ENCODE measurements at places on chromosomes 13 and 19.
A peak's percentile ranks its signal among the peaks of the same experiment; 100 is the strongest.

- no peak for DNase-seq
- peaks cover 14% of the 10 kb centered on the region for H3K27me3 ChIP-seq
- no peak overlapping the region for H3K27ac ChIP-seq
- no peaks in the 10 kb centered on the region for H3K36me3 ChIP-seq
- H3K4me3 ChIP-seq, result no peak overlapping the region
These were observed 6.1 kb upstream of the OXGR1 start for GRCh38 chr13:97000295-97000925.

- peak overlapping the region; percentile 91 for H3K4me3 ChIP-seq
- no peaks in the 10 kb centered on the region for H3K27me3 ChIP-seq
- H3K36me3 ChIP-seq, result peaks cover 6% of the 10 kb centered on the region
- DNase-seq, result no peak
- peaks cover 44% of the 10 kb centered on the region for H3K4me1 ChIP-seq
These were observed 1.7 kb downstream of the SLC7A1 start for GRCh38 chr13:29593605-29594297.

- H3K4me3 ChIP-seq, result no peak within 1 kb of the TSS
- H3K36me3 ChIP-seq, result no peaks in the 10 kb centered on the region
- no peak for DNase-seq
- peaks cover 6% of the 10 kb centered on the region for H3K4me1 ChIP-seq
These were observed at the start of gene C5AR1 for GRCh38 chr19:47309608-47310007. Gene C5AR1, plus strand, starts transcription at chr19:47309861. Its CDS starts 35 bp downstream, at chr19:47309896.

- no peak within 1 kb of the TSS for H3K27ac ChIP-seq
- H3K36me3 ChIP-seq, result peaks cover 2% of the 10 kb centered on the region
- H3K4me3 ChIP-seq, result peak within 1 kb of the TSS; percentile 62
- H3K27me3 ChIP-seq, result peaks cover 24% of the 10 kb centered on the region
- H3K4me1 ChIP-seq, result peaks cover 5% of the 10 kb centered on the region
These were observed at the start of gene PLPPR2 for GRCh38 chr19:11355160-11356073. Gene PLPPR2, plus strand, starts transcription at chr19:11355432. Its CDS starts 2,242 bp downstream, at chr19:11357674.

GRCh38 chr13:39350461-39350881 lies 252.5 kb downstream of the LHFPL6 start:
- H3K27me3 ChIP-seq, result peaks cover 13% of the 10 kb centered on the region
- no peak overlapping the region for H3K27ac ChIP-seq
- H3K4me1 ChIP-seq, result no peaks in the 10 kb centered on the region
- H3K36me3 ChIP-seq, result no peaks in the 10 kb centered on the region

DNA sequence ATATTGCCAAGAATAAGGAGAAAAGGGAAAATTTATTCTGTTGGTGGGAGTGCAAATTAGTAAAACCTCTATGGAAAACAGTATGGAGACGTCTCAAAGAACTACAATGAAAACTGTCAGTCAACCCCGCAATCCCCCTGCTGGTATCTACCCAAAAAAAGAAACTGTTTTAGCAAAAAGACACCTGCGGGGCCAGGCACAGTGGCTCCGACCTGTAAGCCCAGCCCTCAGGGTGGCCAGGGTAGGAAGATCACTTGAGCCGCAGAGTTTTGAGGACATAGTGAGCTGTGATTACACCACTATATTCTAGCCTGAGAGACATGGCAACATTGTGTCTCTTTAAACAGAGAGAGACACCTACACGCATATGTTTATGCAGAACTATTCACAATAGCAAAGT lies 37.5 kb upstream of the SLITRK1 start:
- no peaks in the 10 kb centered on the region for H3K4me1 ChIP-seq
- DNase-seq, result no peak
- H3K27ac ChIP-seq, result no peak overlapping the region
- no peaks in the 10 kb centered on the region for H3K36me3 ChIP-seq
- H3K27me3 ChIP-seq, result no peaks in the 10 kb centered on the region
- H3K4me3 ChIP-seq, result no peak overlapping the region

DNA sequence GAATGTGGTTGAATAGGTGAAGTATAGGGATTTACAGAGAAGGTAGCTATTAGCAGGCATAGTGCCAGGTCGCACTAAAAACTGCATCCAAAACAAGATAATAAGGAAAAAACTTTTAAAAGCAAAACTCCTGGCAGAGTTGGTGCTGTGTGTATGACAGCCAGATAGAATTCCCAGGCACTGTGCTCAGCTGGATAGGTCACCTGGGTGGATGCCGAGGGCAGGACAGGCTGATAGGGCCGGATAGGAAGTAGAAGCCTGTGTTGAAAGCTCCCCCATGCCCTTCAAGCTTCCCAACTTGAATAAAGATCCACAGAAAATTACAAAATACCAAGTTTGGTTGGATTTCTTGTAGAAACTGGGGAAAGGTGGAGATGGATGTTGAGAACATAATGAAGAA lies 48.9 kb upstream of the TDRD3 start:
- no peak for DNase-seq
- H3K27ac ChIP-seq, result no peak overlapping the region
- peaks cover 2% of the 10 kb centered on the region for H3K4me1 ChIP-seq
- no peak overlapping the region for H3K4me3 ChIP-seq
- H3K27me3 ChIP-seq, result peaks cover 15% of the 10 kb centered on the region
